Osteoblast (primary cell): ENCODE measurements at places on chromosomes 2 and 18. TPM values are rescaled to one million over a fixed set of nuclear protein-coding genes. Genes with fewer than 3 reads are reported as not detected.

Gene UXS1
- total RNA-seq, result 22.8 and 31.5 TPM in 2 replicates

DNA sequence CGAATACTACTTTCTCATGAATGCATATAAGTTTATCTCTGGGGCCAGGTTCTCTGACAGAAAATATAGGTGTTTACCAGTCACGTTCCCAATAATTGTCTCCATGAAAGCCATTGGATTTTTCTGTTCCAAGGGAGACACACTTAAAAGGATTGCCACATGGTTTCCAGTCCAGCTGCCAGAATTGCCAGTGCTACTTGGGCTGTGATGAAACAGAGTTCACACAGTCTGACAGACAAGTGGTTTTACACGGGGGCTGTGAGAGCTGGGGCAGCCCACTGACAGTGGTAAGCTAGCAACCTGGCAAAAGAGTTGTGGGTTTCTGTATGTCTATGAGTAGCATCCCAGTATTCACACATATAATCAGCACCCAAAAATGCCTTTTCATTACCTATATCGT, 27.7 kb upstream of the ATRAID start:
- DNase-seq, result no peak

Gene FAHD2A
- total RNA-seq, result 19.7 and 21.4 TPM in 2 replicates

- DNase-seq, result no peak
These were observed 25.0 kb downstream of the FAM171B start for GRCh38 chr2:186718903-186719302.

DNA sequence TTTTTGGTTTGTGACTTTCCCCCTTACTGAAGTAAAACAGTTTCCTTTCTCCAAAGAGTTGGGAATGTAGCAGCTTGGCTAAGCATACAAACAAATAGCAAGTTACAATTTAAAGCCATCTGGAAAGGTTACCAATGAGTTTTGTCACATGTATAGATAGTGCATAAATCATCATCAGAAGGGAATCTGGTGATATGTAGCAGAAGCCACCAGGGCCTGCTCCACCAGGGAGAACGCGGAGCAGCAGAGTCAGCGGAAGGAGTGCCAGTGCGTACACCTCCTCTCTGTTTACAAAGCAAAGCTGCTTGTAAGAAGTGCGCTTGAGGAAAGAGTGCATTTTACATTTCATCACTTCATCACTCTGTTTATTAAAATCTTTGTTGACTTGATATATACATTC, 240.1 kb downstream of the FAM210A start:
- DNase-seq, result no peak

DNA sequence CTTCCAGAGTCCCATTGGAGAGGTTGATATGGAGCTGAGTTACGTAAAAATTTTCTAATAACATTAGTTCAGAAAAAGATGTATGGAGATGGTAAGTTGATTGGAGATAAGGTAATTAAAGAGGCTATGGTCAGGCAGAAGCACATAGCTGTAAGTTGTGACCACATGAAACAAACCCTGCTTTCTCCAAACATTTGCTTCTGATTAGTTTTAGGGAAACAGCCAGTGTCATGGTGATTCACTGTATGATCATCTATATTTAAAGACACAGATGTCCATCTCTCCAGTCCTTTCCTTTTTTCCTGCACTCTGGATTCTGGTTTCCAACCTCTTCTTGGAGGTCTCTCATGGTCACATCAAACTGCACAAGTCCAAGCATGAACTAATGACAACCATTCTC, 1550.8 kb upstream of the PIK3C3 start:
- DNase-seq, result no peak

GRCh38 chr2:18740474-18740881, 151.1 kb upstream of the NT5C1B start:
- DNase-seq, result no peak

DNA sequence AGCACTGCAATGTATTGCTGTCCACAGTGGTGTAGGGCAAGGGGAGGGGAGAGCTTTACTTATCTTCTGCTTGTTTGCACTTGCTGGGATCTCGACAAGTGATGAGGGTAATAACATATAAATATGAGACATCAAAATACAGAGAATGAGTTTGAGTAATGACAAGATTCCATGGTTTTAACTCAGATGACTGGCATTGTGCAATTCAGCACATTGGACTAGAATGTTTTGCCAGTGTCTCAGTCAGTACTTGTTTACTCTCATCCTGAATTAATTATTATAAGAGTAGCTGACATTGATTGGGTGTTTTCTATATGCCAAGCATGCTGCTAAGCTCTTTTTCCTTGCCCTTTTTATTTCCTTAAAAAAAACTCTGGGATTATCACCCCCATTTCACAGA, 306.7 kb upstream of the MMADHC start:
- peak; percentile 17 for DNase-seq

Gene LCT
- total RNA-seq, result under 0.01 TPM in 2 replicates

Gene GAL3ST2
- 0.29 and 0.36 TPM in 2 replicates for total RNA-seq

- peak; percentile 1 for DNase-seq
These were observed 387.8 kb downstream of the IRS1 start for GRCh38 chr2:226411727-226412360.

Gene SPIRE1
- total RNA-seq, result 61.6 and 64.4 TPM in 2 replicates

Gene IL1R2
- 0.36 and 0.88 TPM in 2 replicates for total RNA-seq

GRCh38 chr2:19119326-19120001, 239.0 kb downstream of the OSR1 start:
- no peak for DNase-seq
